ENCODE measurements at places on chromosomes 2 and 18.

DNA sequence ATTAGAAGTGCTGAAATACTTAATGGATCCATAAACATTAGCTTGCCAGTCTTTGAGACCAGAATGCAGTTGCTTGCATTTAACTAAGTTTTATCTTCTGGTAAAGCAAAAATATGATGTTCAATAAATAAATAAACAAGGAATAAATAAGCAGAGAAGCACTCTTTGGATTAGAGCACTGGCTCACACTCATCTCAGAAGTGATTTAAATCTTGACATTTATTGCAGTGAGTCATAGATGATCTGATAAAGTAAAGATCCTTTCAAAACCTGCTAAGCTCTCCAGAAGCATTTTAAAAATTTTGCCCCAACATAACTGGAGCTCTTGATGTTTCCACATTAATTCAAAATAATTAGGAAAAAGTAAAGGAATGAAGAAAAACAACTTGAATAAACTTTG lies 66.8 kb downstream of the KYNU start:
- H3K4me1 ChIP-seq = no peaks in the 10 kb centered on the region
- no peak overlapping the region for H3K27ac ChIP-seq
- peaks cover 7% of the 10 kb centered on the region for H3K27me3 ChIP-seq
- no peak overlapping the region for H3K4me3 ChIP-seq
- no peak for DNase-seq
- H3K36me3 ChIP-seq = no peaks in the 10 kb centered on the region

GRCh38 chr2:197838579-197838978 lies 34.2 kb downstream of the PLCL1 start:
- peak overlapping the region; percentile 53 for H3K4me3 ChIP-seq
- peak overlapping the region; percentile 68 for H3K27ac ChIP-seq
- no peak for DNase-seq
- H3K4me1 ChIP-seq = peaks cover 44% of the 10 kb centered on the region
- H3K27me3 ChIP-seq = peaks cover 4% of the 10 kb centered on the region

DNA sequence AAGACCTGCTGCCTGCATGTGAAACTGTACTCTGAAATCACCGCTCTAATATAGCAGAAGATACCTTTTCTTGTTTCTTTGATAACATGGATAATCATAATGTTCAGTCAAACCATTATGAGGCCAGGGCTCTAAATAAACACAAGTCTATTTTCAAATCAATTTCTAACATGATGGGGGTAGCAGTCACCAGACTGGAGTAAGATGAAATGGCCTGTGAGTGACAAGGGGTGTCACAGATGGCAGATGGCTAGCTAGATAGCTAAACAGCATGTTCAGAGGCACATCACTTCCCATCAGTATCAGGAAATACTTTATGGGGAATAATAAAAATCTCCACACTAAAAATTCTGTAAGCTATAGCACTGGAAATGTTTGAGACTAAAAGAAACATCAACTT lies 14.0 kb downstream of the MBD2 start:
- H3K4me3 ChIP-seq = no peak overlapping the region
- peak overlapping the region; percentile 46 for H3K27ac ChIP-seq
- no peaks in the 10 kb centered on the region for H3K27me3 ChIP-seq
- peaks cover 60% of the 10 kb centered on the region for H3K4me1 ChIP-seq
- H3K36me3 ChIP-seq = peaks cover 26% of the 10 kb centered on the region

- no peak for DNase-seq
- no peaks in the 10 kb centered on the region for H3K27me3 ChIP-seq
- H3K4me1 ChIP-seq = peaks cover 29% of the 10 kb centered on the region
- peaks cover 17% of the 10 kb centered on the region for H3K36me3 ChIP-seq
Measured at GRCh38 chr2:195363496-195363895, 293.5 kb upstream of the SLC39A10 start.

DNA sequence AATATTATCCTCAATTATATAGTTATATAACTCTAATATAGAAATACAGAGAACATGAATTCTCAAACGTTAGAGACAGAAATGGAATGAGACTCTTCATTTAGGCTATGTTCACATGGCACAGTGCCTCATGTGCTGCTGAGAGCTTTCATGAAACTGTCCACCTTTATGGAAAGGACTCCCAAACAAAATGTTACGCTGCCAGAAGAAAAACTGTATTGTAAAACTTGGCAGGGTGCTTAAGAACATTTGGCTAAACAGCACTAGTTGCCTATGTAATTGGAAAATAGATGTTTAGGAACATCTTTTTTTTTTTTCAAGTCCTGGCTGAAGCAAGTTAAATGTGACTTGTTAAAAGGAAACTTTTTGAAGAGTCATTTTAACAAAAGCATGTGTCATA lies 396.0 kb downstream of the ERBB4 start:
- H3K27me3 ChIP-seq = no peaks in the 10 kb centered on the region
- no peak overlapping the region for H3K4me3 ChIP-seq
- H3K27ac ChIP-seq = no peak overlapping the region
- H3K36me3 ChIP-seq = no peaks in the 10 kb centered on the region
- no peaks in the 10 kb centered on the region for H3K4me1 ChIP-seq

GRCh38 chr2:131034122-131035051 lies 58.9 kb downstream of the FAM168B start:
- no peak for DNase-seq
- no peak overlapping the region for H3K27ac ChIP-seq
- peaks cover 45% of the 10 kb centered on the region for H3K27me3 ChIP-seq
- H3K36me3 ChIP-seq = no peaks in the 10 kb centered on the region

- H3K36me3 ChIP-seq = no peaks in the 10 kb centered on the region
- peaks cover 3% of the 10 kb centered on the region for H3K27me3 ChIP-seq
- H3K4me3 ChIP-seq = no peak overlapping the region
- no peak for DNase-seq
- H3K27ac ChIP-seq = no peak overlapping the region
Measured at GRCh38 chr18:44568986-44569385, 111.7 kb upstream of the SETBP1 start.

DNA sequence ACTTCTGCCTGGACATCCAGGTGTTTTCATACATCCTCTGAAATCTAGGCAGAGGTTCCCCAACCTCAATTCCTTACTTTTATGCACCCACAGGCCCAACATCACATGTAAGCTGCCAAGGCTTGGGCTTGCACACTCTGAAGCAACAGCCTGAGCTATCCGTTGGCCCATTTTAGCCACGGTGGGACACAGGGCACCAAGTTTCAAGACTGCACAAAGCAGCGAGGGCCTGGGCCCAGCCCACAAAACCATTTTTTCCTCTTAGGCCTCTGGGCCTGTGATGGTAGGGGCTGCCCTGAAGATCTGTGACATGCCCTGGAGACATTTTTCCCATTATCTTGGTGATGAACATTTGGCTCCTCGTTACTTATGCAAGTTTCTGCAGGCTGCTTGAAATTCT lies 5.9 kb downstream of the C2orf69 start:
- peaks cover 63% of the 10 kb centered on the region for H3K36me3 ChIP-seq
- H3K27me3 ChIP-seq = no peaks in the 10 kb centered on the region
- H3K4me1 ChIP-seq = peaks cover 21% of the 10 kb centered on the region
- no peak overlapping the region for H3K27ac ChIP-seq

GRCh38 chr2:104733226-104733943 lies 120.5 kb upstream of the POU3F3 start:
- no peak overlapping the region for H3K4me3 ChIP-seq
- peaks cover 10% of the 10 kb centered on the region for H3K4me1 ChIP-seq
- H3K36me3 ChIP-seq = no peaks in the 10 kb centered on the region
- no peak for DNase-seq

GRCh38 chr18:44396550-44396949 lies 284.1 kb upstream of the SETBP1 start:
- no peaks in the 10 kb centered on the region for H3K36me3 ChIP-seq
- H3K27me3 ChIP-seq = no peaks in the 10 kb centered on the region
- no peaks in the 10 kb centered on the region for H3K4me1 ChIP-seq
- no peak overlapping the region for H3K27ac ChIP-seq
- no peak overlapping the region for H3K4me3 ChIP-seq

- peaks cover 31% of the 10 kb centered on the region for H3K4me1 ChIP-seq
- no peak overlapping the region for H3K27ac ChIP-seq
- no peak for DNase-seq
Measured at GRCh38 chr2:204840504-204840903, 295.2 kb downstream of the PARD3B start.

- no peak for DNase-seq
- H3K27me3 ChIP-seq = no peaks in the 10 kb centered on the region
- H3K36me3 ChIP-seq = peaks cover 81% of the 10 kb centered on the region
- peak overlapping the region; percentile 81 for H3K27ac ChIP-seq
Measured at GRCh38 chr2:174587579-174587978, 10.0 kb downstream of the WIPF1 start.

GRCh38 chr18:13051950-13052349 lies 60.8 kb downstream of the CEP192 start:
- H3K4me1 ChIP-seq = peaks cover 10% of the 10 kb centered on the region
- H3K4me3 ChIP-seq = no peak overlapping the region
- H3K36me3 ChIP-seq = peaks cover 78% of the 10 kb centered on the region
- H3K27me3 ChIP-seq = no peaks in the 10 kb centered on the region

- H3K4me1 ChIP-seq = peaks cover 34% of the 10 kb centered on the region
- no peak for DNase-seq
- H3K27ac ChIP-seq = peak overlapping the region; percentile 29
- H3K36me3 ChIP-seq = peaks cover 3% of the 10 kb centered on the region
Measured at GRCh38 chr2:191206613-191207471, 38.4 kb upstream of the MYO1B start.

GRCh38 chr2:134685967-134686366 lies 32.8 kb downstream of the TMEM163 start:
- no peak overlapping the region for H3K4me3 ChIP-seq
- no peak overlapping the region for H3K27ac ChIP-seq
- H3K4me1 ChIP-seq = peaks cover 27% of the 10 kb centered on the region
- no peak for DNase-seq
- H3K27me3 ChIP-seq = peaks cover 16% of the 10 kb centered on the region

DNA sequence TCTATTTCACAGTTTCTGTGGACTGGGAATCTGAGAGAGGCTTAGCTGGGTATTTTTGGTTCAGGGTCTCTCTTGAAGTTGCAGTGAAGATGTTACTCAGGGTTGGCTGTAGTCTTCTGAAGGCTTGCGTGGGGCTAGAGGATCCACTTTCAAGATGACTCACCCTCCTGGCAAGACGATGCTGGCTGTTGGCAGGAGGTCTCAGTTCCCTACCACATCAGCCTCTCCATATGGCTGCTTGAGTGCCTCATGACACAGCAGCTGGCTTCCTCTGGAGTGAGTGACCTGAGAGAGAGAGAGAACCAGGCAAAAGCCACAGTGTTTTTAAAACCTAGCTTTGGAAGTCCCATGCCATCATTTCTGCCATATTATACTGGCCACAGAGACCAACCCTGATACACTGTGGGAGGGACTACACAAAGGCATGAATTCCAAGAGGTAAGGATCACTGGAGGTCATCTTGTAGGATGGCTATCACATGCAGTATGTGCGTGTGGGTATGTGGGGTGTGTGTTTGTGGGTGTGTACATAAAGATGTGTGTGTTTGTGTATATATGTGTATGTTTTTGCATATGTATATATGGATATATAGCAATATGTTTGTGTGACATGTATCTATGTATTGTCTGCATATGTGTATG lies 25.1 kb downstream of the DNPEP start:
- H3K4me3 ChIP-seq = no peak overlapping the region
- DNase-seq = no peak
- peaks cover 24% of the 10 kb centered on the region for H3K27me3 ChIP-seq
- no peaks in the 10 kb centered on the region for H3K36me3 ChIP-seq
- H3K4me1 ChIP-seq = peaks cover 3% of the 10 kb centered on the region

DNA sequence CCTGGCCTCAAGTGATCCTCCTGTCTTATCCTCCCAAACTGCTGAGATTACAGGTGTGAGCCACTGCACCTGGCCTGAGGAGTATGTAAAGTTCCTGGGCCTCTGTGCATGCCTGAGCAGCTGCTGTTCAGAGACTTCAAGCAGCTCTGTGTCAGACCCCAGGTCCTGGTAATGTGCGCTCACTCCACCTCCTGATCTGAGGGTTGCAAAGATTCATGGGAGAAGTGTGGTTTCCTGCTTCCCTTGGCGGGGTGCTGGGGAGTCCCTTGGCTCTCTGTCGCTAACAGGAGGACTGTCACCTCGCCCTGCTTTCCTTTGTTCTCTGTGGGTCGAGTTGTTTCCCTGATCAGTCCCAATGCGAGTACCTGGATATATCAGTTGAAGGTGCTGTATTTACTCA lies 8.6 kb upstream of the IL36A start:
- peak overlapping the region; percentile 64 for H3K27ac ChIP-seq
- peaks cover 34% of the 10 kb centered on the region for H3K36me3 ChIP-seq
- H3K4me1 ChIP-seq = peaks cover 31% of the 10 kb centered on the region
- peak; percentile 70 for DNase-seq
- peak overlapping the region; percentile 40 for H3K4me3 ChIP-seq

DNA sequence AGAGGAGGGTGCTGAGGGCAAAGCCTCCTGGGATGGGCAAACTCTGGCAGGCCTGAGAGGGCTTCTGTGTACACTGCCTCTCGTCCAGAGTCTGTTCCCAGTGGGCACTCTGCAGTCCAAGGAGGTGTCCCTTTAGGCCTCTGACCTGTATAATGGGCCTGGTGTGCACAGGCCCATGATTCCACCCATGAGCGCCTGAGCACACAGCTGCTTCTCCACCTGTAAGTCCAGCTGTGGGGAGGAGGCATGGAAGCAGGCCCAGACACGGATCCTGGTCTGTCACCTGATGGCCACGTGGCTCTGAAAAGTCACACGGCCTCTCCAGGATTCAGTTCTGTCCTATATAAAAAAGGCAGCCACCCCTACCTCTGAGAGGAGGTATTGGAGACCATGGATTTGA lies 57.0 kb downstream of the PARD6G start:
- no peak for DNase-seq
- H3K27ac ChIP-seq = no peak overlapping the region
- peaks cover 10% of the 10 kb centered on the region for H3K4me1 ChIP-seq
- H3K27me3 ChIP-seq = peaks cover 27% of the 10 kb centered on the region

GRCh38 chr2:55581435-55581834 lies 36.0 kb downstream of the PPP4R3B start:
- H3K27me3 ChIP-seq = no peaks in the 10 kb centered on the region
- DNase-seq = no peak
- peaks cover 71% of the 10 kb centered on the region for H3K36me3 ChIP-seq
- H3K4me3 ChIP-seq = no peak overlapping the region

- H3K4me1 ChIP-seq = peaks cover 4% of the 10 kb centered on the region
- H3K4me3 ChIP-seq = no peak overlapping the region
Measured at GRCh38 chr2:134268265-134268664, 14.4 kb downstream of the MGAT5 start.

- H3K36me3 ChIP-seq = no peaks in the 10 kb centered on the region
- H3K27ac ChIP-seq = no peak overlapping the region
- no peak overlapping the region for H3K4me3 ChIP-seq
- no peak for DNase-seq
- H3K27me3 ChIP-seq = peaks cover 2% of the 10 kb centered on the region
- peaks cover 10% of the 10 kb centered on the region for H3K4me1 ChIP-seq
Measured at GRCh38 chr2:40395169-40396073, 56.5 kb downstream of the SLC8A1 start.

All from activated T-helper 2 cell treated with anti-CD3 and anti-CD28 coated beads, Interferon-gamma antibody, Interleukin-2, Interleukin-4, amounts not matched to agents 10 μg/mL and 5 μg/mL and 100 μg/mL, durations not matched to agents 14 hours and 24 hours and 36 hours (primary cell).